ENCODE measurements at places on chromosomes 7 and 10. TPM values are rescaled to one million over a fixed set of nuclear protein-coding genes. Genes with fewer than 3 reads are reported as not detected.

ECHDC3 gene
- total RNA-seq, result 7.9 TPM

GGCT gene
- total RNA-seq, result 71.6 TPM

OR2A12 gene
- total RNA-seq, result not detected

CYP2C19 gene
- total RNA-seq, result not detected

MBLAC1 gene
- total RNA-seq, result 2.6 TPM

GOLGA7B gene
- 5.0 TPM for total RNA-seq

ERVW-1 gene
- not detected for total RNA-seq
